GM18507 (cell line): ENCODE measurements at places on chromosomes 11 and 22.

GRCh38 chr11:10611979-10612862, 43.8 kb upstream of the LYVE1 start:
- DNase-seq: no peak

- DNase-seq: no peak
Measured at GRCh38 chr11:32305460-32305859, 129.9 kb downstream of the WT1 start.

DNA sequence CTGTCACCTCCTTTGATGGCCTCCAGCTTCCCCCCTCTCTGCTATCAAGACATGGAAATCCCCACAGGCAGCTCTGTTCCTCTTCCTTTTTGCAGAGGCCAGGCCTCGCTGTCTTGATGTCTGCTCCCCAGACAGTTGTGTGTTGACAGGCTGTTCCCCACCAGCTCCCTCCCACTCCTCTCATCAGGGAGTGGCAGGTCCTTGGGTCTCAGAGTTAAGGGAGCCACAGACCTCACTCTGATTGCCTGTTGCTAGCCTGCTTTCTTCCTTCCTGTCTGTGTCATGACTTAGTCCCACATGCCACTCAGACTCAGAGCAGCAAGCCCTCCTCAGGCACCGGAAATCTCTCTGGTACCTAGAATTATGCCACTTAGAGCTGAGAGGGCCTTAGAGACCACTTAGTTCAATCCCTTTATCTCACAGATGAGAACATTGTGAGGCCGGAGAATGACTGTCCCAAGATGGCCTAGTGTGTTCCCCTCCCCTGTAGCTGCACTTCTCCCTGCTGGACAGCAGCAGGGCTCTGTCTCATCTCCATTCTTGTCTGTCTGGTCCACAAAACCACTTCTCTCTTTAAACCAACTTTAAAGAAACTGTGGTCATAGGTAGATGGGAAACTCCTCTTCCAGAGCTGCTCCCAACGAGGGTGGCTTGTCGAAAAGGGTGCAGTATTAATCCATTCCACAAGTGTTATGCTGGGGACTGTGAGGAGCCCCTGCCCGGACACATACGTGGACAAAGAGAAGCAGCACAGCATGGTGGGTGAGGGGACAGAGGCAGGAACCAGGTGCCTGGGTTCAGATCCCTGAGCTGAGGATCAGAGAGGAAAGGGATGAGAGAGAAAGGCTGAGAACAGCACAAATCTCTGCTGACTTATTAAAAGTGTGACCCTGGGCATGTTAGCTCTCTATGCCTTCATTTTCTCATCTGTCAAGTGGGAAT, 4.2 kb downstream of the AMPD3 start:
- DNase-seq: no peak

DNA sequence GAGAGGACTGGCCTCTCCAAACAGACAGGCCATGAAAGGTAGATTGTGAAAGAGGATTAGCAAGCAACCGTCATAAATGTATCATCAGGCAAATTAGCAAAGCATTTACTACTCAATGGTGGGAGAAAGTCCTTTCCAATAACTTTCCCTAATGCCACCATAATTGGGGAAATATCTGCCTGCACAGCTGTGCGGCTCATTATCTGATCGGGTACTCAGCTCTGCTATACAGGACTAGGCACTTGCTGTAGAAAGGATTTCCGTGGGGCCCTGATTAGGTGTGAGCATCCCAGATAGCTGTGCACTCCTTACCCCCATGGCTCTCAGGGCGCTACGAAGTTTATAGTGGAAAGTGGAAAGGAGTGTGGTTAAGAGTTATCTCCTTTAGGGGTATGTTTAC, 309.7 kb upstream of the PLET1 start:
- no peak for DNase-seq

- no peak for DNase-seq
Measured at GRCh38 chr22:29359469-29359868, 28.9 kb downstream of the AP1B1 start.

DNA sequence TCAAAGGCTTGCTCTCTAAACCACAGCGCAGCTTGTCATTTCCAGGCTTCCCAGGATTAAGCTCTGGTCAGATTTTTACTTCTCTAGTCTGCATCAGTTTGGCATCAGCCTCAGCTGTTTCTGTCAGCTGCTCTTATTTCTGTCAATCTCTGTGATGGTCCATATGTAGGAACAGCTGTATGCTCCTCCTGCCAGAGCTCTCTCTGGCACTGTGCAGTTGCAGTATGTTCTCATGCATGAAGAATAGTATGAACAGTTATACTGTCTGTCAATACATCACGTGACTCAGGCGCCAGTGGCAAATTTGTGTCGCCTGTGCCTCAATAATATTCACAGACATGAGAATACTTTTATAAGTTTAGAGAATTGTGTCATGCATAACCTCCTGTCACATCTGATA, 6.7 kb downstream of the OR6M1 start:
- DNase-seq: no peak

GRCh38 chr11:11706028-11706427, 84.2 kb upstream of the GALNT18 start:
- no peak for DNase-seq

GRCh38 chr11:16685914-16686313, 52.5 kb upstream of the C11orf58 start:
- DNase-seq: no peak

GRCh38 chr22:34490886-34491285, 570.6 kb upstream of the LARGE1 start:
- no peak for DNase-seq

DNA sequence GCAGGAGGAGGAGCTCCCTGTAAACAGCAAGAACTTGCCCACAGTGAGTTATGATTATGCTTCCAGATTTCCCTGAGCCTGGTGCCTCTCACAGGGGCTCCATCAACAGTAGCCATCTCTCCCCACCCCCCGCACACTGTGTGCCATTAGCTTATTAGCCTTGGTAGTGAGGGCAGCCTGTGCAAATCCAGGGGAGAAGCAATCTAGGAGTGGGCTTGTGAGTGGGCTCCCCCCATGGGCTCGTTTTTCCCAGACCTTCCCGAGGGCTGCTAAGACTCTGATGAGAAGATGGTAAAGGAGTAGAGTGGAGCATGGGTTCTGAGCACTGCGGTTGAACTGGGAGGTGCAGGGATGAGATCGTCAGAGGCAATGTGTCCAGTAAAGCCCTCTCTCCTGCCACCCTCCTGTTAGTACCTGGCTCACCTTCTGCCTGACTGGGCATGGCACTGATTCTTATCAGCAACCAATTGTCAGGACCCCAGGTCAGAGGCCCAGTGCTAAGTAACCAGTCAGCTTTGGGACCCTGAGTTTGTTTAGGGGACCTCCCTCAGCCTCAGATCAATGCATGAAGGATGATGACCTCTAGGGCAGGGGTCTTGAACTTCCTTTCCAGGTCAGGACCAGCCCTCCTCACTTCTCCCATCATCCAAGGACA, 38.4 kb upstream of the TP53I11 start:
- DNase-seq: no peak

GRCh38 chr22:20169253-20169822, 18.5 kb upstream of the CCDC188 start:
- no peak for DNase-seq

DNA sequence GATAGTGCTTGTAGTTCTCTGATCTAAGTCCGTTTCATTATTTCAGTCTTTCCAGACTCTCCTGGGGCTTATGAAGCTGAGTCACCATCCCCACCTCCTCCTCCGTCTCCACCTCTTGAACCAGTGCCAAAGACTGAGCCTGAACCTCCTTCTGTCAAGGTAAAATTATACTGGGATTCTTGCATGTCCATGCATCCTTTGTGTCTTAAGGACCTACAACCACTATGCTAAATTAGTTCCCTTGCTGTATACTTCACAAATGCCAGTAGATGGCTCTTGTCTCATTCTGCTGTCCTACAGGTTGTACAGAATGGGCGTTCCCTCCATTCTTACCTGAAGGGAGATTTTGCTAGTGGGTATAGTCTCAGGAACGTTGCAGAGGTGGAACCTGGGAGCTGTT, 42.2 kb downstream of the POLD3 start:
- DNase-seq: no peak

DNA sequence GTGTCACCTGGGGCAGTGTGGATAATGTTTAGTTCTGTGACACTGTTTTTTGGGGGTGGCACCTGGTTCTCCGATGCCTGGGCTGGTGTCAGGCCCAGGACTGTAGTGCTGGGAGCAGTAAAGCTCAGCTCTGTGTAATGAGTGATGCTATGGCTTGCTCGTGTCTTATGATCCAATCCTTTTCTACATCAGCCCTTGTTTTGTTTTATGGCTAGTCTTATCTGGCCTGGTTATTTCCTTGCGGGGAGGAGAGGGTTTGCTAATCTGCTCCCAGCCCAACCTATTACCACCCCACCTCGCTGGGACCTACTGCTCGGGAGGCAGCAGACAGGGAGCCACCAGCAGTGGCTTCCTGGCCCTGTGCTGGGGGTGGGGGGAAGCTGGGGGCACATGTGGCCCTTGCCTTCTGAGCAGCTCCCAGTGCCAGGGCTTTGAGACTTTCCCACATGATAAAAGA, 35.0 kb upstream of the TPBGL start:
- no peak for DNase-seq

GRCh38 chr11:120256178-120256577, 16.2 kb downstream of the POU2F3 start:
- DNase-seq: no peak

GRCh38 chr11:78150754-78151153, 11.3 kb upstream of the ALG8 start:
- no peak for DNase-seq

GRCh38 chr11:115518983-115519628, 14.9 kb upstream of the CADM1 start:
- DNase-seq: no peak

- no peak for DNase-seq
Measured at GRCh38 chr11:15889363-15890030, 466.8 kb downstream of the SOX6 start.

- no peak for DNase-seq
Measured at GRCh38 chr11:68828155-68828931, 13.4 kb downstream of the CPT1A start.

- DNase-seq: no peak
Measured at GRCh38 chr11:82988936-82989627, 82.6 kb downstream of the RAB30 start.

DNA sequence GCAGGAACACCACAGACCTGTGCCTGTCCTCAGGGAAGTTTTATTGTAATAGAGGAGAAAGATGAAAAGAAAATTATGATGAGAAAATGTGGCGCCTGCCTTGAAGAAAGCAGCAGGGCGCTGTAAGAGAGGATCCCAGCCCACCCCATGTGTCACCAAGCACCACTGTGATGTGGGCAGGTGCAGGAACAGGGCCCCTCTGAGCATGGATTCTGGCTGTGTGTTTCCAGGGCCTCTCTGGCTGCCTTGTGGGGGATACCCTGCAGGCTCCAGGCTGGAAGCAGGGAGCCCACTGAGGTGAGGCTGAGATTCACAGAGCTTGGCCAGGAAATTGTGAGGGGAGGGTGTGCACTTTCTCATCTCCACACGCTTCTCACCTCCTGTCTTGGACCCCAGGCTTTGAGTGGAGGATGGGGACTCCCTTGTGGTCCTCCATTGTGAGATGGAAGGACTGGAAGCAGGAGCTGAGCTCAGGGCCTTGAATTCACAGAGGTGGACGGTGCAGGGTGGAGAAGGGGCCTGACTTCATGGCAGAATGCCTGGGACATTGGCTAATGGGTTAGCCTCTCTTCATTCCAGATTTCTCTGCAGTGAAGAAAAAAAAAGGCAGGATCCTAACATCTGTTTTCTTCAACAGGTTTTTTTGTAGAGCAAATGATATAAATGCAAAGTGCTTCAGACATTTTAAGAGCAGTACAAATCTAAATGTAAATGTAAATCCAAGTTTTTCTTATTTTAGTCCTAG, 246.6 kb upstream of the B3GAT1 start:
- no peak for DNase-seq

DNA sequence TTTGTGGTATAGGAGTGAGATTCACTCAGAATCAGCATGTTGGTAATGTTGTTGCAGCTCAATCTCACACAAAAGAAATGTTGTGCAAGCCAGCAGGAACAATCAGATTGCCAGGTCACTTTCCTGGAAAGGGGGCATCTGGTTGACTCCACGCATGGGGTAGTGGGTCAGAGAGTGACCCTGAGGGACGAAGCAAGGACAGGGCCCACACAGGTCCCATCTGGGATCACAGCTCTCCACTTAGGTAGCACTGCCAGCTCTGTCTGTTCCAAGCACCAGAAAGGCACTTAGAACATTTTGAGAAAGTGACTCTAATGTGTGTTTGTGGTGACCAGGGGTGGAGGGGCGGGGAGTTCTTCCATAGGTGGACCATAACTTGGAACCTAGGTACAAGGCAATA, 109.5 kb downstream of the RASSF10 start:
- no peak for DNase-seq

DNA sequence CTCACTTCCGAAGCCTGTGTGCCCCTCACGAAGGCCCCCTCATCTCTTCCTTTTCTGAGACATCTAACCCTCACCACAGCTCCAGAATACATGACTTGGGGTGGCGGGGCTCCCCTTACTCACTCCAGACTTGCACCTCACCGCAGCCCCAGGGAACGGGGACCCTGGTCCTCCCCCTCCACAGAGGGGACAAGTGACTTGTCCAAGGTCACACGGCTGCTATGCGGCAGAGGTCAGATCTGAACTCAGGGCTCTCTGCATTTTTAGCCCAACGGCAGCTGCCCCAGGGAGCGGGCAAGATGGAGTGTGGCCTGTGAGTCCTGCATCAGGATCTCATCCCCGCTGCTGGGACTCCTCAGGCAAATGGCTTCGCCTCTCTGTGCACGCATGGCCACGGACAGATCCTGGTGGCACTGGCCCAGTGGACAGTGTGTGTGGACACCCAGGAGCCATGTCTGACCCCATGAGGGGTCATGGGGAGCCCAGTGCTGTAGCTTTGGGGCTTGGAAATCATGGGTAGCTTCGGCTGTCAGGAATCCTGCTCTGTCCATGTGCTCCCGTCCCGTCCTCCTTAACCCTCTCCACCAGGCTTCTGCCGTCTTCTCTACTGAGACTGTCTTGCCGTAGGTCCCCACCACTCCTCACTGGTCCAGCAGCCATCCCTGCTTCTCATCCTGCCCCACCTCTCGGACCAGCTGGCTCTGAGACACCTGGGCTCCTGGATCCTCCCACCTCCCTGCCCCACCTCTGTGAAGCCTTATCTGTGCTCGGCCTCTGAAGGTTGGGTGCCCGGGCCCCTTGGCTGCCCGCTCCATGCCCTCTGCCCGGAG, 48.0 kb upstream of the CARS1 start:
- no peak for DNase-seq
